ENCODE measurements at places on chromosomes 12 and 14.

- DNase-seq, result no peak
Measured at GRCh38 chr14:45065540-45065939, 18.4 kb upstream of the PRPF39 start.

DNA sequence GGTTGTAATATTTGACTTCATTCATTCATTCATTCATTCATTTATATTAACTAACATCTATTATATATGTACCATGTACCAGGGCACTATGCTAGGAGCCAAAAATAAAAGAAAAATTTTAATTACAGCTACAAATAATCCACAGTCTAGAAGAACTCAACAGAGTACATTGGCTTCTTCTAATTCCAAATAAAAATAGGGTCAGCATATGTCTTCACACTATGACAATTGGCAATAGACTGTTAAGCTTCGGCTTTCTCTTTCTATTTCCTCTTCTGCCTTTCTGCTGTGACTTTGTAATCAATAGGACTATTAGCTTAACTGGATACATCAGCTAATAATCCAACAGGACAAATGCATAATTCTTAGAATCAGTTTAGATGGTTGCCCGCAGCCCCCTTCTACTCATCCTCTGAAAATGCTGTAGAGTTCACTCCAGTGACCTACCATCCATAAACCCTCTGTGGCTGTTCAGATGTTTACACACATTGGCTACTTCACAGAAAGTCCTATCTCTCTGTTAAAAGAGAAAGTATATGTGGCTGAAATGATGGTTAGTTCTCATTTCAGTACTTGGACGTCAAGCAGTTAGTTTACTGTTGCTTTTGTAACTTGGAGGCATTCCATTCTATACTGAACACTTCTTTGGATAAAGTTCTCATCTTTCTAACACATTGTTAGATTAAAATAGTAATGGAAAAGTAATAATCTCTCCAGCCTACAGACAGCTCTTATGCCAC is 445.5 kb upstream of the GARIN6 start:
- DNase-seq, result no peak

DNA sequence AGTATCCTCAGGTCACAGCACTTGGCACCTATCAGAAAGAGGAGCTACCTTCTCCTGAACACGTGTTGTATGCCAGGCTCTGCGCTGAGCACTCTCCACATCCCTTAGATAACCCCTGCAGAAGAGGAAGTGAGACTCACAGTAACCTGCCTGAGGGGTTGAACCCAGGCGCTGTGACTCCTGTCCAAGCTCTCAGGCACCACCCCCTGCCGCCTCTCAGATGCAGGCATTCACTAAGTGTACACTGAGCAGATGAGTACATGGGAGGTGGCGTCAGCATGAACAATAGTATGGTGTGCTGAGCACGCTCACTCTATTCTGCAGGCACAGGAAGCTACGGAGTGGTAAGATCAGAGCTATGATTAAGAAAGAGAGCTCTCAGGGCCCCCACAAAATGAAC is 21.0 kb upstream of the RIC8B start:
- DNase-seq, result peak; percentile 22

GRCh38 chr12:47356129-47356700 is 276.5 kb upstream of the AMIGO2 start:
- DNase-seq, result no peak

GRCh38 chr14:101862711-101863110 is 101.2 kb downstream of the PPP2R5C start:
- DNase-seq, result no peak

GRCh38 chr12:51897181-51897580 is 9.3 kb downstream of the ANKRD33 start:
- no peak for DNase-seq

DNA sequence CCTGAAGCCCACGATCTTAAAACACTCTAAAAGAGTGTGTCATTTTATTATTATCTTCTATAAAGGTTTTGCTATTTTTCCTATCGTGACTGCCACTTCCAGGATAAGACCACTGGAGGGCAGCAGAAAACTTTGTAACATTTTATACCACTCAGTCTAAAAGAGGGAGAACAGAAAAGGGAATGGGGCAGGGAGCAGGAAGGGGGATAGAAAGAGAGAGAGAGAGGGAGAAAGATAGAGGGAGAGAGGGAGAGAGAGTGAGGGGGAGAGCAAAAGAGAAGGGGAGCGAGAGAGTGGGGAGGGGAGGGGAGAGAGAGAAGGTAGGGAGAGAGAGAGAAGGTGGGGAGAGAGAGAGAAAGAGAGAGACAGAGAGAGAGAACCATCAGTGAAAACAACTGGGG is 2.0 kb upstream of the ART4 start:
- DNase-seq, result peak; percentile 66

DNA sequence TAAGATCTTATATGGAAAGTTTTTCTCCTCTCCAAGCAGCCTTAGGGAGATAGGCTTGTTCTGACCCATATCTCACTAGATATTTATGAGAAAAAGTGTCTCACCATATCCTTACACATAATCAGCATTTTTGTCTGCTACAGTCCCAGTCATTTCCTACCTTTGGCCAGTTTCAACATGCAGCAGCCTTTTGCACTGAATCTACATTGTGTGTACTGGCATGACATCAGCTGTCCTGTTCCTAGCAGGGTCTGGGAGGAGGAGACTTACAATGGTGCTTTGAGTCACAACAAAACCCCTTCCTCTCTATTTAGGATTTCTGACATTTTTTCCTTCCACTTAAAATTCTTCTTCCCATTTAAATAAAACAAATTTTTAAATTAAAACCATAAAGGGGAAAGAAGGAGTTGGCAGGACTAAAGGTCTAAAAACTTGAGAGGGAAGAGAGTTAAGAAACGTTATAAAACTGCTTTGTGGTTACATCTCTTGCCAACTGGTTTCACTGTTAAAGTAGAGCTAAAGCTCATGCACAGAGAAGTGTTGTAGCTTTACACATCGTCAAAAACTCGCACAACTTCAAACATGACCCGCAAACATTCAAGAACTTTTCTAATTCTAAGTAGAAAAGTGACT is 53.3 kb upstream of the CERS5 start:
- DNase-seq, result peak; percentile 98

GRCh38 chr12:59834659-59835474 is 239.0 kb downstream of the SLC16A7 start:
- peak; percentile 45 for DNase-seq

DNA sequence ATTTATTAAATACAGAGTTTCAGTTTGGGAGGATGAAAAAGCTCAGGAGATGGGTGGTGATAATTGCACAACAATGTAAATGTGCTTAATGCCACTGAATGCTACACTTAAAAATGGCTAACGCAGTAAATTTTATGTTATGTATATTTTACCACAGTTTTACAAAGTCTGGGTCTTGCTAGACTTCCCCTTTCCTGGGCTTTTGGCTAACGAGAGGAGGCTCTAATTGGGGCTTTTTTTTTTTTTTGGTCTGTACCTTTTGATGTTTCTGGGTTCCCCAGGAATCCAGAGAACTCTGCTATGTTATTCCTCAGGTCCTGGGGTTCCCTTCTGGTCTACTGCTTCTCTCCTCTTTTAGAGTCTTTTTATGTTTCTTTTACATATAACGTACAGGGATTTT is 355.5 kb downstream of the CACNA1C start:
- no peak for DNase-seq

Measured in epithelial cell of esophagus (primary cell).